Posterior vena cava (tissue), 2 donors: ENCODE measurements at places on chromosomes 16 and 17. TPM values are rescaled to one million over a fixed set of nuclear protein-coding genes. Genes with fewer than 3 reads are reported as not detected.

DNA sequence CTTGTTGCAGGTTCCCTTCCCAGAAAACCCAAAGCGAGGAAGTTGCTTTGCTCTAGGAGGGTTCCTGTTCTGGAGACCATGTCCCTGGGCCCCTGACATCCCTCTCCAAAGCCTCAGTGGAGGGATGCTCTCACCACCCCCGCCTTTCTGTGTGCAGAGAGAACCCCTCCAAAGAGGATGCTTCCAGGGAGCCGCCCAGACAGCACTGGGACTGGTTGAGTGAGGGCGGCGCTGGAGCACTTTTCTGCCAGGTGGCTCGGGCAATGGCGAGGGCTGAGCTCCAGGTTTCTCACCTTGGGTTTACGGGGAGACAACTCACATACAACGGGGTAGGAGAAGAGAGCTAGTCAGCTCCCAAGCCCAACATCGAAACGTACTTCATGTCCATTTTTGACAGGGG is 7.3 kb downstream of the EMC6 start:
- no peak for DNase-seq

DNA sequence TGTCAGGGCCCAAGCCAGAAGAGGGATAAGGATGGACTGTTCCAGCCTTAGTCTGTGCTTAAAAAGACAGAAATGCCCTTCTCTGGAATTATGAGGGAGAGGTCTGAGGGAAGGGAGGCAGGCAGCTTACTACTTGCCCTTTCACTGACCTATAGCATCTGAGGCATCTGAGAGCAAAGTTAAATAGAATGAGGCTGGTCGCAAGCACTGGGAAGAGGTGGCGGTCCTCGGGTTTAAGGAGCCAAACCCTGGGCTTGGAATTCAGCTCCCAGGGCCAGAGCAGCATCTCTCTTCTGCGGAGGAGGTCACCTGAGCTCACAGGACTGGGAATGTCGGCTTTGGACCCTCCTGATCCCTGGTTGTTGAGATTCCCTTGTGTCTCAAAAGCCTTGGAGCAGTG is 3.1 kb upstream of the LIMD2 start:
- no peak for DNase-seq

Gene RTN4RL1
- total RNA-seq: 4.3 TPM

GRCh38 chr16:78796221-78796866 is 696.9 kb downstream of the WWOX start:
- DNase-seq: no peak

Gene ZNF423
- 12.3 TPM for total RNA-seq

Gene KIF18B
- 0.10 TPM for total RNA-seq

GRCh38 chr17:63700528-63701455 is 867 bp upstream of the LIMD2 start:
- DNase-seq: peak; percentile 94

DNA sequence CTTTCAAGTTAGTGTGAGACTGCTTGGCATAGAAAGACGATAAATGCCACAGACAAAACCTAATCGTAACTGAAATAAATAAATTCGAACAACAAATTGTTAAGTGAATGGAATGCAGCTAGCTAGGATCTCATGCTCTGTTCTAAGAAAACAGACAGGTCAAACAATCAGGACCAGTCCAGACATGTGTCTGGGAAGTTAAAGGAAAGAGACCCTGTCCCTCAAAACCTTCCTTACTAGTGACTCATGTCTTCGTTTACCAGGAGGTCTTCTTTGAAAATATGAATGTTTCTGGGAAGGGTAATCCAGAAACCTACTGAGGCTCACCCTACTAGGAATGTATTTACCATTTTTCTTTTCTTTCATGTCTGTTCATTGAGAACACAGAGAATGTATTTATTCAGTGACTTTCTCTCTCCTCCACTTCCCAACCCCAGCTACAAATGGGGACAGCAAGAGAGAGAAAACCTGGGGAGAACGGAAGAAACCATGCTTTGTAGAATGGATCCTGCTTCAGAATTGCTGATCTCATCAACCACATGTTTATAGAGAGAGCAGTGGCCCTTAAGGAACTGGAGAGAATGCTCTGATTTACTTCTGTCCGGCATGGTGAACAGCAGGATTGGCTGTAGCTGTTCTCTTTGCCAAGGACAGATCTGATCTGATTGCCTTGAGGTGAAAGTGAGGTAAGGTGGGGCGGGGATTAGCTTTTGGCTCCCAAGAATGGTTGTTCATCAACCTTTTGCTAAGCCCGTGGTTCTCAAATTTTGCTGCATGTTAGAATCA is 39.4 kb upstream of the DHX8 start:
- DNase-seq: no peak

DNA sequence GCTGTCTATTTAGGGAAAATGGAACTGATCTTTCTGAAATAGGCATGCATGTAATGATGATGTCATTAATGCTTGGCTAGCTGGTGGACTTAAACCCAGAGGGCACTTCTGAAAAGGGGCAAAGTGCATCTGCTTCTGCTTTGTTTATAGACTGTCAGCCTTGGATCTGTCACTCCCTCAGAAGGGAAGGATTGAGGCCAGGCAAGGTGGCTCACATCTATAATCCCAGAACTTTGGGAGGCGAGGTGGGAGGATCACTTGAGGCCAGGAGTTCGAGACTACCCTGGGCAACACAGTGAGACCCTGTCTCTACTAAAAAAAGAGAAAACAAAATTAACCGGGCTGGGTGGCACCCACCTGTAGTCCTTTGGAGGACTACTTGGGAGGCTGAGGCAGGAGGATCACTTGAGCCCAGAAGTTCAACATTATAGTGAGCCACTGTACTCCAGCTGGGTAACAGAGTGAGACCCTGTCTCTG is 185.5 kb downstream of the WWOX start:
- no peak for DNase-seq

GRCh38 chr16:86514481-86515376 is 4.4 kb downstream of the FOXF1 start:
- DNase-seq: no peak

Gene ZNF750
- not detected for total RNA-seq

Gene AURKB
- not detected for total RNA-seq

DNA sequence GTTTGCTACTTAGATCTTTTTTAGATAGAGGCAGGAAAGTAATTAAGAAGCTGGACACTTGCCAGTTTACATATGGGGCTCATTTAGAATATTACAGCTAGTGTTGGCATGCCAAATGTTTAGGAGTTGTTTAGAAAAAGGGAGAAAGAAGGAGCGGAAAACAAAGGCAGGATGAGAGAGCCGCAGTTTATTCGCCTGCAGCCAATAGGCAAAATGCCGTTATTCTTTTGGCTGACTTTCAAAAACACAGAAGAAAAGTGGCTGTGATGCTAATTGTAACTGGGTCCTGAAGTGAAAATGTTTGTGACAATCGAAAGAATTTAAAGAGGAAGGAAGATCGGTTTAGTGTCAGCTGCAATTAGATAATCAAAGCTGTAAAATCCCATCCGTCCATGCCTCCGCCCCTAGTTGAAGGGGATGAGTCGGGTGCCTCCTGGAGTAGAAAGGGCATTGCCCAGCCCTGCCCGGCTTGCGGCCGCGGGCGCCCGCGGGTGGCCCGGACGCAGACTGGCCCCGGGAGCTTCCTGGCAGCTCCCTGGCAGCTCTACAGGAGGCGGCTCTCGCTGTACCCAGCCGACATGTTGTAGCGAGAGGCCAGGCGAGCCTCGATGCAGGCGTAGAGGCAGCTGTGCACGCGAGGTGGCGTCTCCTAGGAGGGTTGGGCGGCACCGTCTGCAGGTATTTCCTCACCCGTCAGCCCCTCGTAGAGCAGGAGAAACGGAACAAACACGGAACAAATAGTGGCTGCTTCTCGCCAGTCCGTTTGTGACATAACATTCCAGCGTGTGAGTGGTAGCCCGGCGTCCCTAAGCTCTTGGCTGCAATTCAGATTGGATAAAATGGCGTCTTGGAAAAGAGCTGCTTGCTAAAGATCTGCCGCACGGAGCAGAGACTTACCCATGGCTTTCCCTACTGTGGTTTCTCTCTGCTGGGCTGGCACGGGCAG is 82.2 kb downstream of the TNRC6C start:
- DNase-seq: peak; percentile 88

GRCh38 chr17:82817947-82818346 is 21.9 kb downstream of the ZNF750 start:
- DNase-seq: peak; percentile 32

DNA sequence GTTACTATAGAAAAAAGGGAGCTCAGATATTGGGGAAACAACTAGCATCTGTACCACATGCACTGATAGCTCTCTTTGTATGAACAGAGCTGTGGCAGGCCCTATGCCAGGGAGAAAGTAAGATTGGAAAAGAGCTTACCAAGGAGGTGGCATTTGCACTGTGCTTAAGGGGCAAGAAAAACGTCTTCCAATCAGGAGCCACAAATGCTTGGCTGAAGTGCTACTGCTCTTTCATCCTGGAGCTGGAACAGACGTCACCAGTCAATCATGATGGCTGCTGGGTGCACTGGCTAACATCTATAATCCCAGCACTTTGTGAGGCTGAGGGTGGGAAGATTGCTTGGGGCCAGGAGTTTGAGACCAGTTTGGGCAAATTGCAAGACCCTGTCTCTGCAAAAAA is 218.5 kb downstream of the SEC14L1 start:
- DNase-seq: no peak

DNA sequence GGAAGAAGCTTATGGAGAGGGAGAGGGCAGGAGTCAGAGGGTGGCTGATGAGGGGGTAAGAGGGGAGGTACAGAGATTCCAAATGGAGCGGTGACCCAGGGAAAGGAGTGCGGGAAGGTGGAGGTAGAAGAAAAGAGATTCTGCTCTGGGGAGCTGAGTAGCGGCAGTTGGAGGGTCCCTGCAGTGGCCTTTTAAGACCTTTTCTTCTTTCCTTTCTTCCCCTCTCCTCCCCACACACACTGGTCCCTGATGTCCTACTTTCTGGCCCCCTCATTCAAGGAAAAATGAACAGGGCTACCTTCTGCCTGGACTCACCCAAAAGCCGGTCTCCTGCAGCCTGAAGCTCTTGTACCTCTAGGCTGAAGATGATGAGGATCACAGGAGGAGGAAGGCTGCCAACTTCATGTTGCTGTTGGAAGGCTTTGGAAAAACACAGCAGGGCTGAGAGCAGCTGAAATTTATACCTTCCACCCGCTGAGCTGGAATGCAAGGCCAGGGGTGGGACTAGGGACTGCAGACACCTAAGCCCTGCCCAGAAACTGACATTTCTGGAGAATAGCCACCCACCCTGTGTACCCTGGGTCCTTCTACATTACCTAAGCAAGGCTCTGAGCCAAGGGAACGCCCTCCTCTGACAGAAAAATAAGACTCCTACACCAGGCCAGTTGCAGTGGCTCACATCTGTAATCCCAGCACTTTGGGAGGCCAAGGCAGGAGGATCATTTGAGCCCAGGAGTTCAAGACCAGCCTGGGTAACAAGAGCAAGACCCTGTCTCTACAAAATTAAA is 9.4 kb upstream of the HEATR6 start:
- DNase-seq: no peak

- no peak for DNase-seq
Measured at GRCh38 chr16:7597677-7598076, 265.0 kb downstream of the RBFOX1 start.

DNA sequence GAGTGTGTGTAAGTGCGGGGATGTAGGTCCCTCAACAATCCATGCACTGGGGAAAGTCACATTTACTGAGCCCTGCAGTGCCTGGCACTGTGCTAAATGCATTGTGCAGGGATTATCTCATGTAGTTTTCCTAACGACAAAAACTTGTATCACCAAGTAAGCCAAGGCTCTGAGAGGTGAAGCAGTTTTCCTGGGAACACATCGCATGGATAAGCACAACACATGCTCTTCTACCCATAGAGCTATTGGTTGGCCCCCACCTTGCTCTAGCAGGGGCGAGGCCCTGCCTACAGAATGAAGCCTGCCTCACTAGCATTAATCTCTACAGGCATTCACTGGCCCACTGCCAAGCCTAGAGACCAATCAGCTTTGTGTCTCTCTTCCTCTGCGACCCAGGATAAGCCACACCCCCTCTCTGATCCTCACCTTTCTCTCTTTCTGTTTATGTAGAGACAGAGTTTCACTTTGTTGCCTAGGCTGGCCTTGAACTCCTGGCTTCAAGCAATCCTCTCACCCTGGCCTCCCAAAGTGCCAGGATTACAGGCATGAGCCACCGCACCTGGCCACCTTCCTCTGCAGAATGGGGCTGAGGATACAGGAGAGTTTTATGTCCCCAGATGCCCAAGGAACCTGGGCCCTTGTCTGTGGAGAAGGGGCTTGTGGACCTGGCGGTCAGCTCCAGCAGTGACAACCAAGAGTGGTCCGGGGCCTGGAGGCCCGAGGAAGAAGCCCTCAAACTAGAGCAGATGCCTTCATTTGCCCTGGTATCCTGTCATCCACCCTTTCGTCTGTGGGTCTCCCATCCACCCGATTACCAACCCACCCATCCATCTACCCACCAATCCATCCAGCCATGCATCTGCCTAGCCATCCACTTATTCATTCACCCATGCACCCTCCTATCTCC is 12.8 kb downstream of the CDH16 start:
- no peak for DNase-seq

Gene SLX1A
- 19.8 TPM for total RNA-seq

- DNase-seq: peak; percentile 68
Measured at GRCh38 chr16:85845266-85845665, 45.8 kb downstream of the COX4I1 start.

- no peak for DNase-seq
Measured at GRCh38 chr16:55661941-55662643, 6.3 kb downstream of the SLC6A2 start.

GRCh38 chr17:73100363-73100762 is 7.9 kb upstream of the SLC39A11 start:
- DNase-seq: no peak

DNA sequence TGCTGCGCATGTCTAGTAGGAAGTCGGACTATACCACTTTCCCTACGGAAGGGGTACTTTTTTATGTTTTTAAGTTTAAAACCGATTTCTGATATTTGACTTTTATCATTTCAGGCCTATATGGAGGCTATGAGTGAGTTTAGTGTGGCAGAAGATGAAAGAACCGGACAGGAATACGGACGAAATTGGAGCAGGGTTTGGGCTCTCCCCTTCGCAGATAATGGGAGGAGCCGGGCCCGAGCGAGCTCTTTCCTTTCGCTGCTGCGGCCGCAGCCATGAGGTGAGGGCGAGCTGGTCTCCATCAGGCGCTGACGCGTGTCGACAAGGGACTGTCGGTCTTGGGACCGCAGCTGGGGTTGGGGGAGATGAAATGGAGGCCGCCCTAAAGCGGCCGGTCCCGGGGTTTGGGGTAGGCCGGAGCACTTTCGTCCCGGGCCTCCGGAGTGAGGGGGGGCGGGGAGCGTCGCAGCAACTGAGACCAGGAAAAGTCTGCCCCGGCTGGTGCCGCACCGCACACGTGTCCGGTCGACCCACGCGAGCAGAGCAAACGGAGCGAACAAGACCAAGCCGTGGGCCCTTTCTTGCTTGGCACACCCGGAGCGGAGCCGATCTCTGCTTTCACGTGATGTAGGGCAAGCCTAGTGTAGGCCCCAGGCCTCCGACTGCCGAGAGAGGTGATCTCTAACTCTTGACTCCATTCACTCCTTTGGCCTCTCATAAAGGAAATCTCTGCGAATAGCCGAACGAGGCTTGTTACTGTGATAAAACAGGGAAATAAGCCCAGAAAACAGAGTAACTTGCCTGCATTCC is at the start of gene RPL19:
TSS of gene RPL19 (plus strand) at position 214 of the 810 bp plus-strand sequence. CDS start at position 276, 62 bp downstream.
- DNase-seq: peak; percentile 94

- DNase-seq: no peak
Measured at GRCh38 chr16:19520861-19521331, 1.0 kb downstream of the GDE1 start.
